ENCODE measurements at places on chromosomes 16 and 17.

- no peak for DNase-seq
These were observed 19.6 kb downstream of the USP31 start for GRCh38 chr16:23129686-23130085.

DNA sequence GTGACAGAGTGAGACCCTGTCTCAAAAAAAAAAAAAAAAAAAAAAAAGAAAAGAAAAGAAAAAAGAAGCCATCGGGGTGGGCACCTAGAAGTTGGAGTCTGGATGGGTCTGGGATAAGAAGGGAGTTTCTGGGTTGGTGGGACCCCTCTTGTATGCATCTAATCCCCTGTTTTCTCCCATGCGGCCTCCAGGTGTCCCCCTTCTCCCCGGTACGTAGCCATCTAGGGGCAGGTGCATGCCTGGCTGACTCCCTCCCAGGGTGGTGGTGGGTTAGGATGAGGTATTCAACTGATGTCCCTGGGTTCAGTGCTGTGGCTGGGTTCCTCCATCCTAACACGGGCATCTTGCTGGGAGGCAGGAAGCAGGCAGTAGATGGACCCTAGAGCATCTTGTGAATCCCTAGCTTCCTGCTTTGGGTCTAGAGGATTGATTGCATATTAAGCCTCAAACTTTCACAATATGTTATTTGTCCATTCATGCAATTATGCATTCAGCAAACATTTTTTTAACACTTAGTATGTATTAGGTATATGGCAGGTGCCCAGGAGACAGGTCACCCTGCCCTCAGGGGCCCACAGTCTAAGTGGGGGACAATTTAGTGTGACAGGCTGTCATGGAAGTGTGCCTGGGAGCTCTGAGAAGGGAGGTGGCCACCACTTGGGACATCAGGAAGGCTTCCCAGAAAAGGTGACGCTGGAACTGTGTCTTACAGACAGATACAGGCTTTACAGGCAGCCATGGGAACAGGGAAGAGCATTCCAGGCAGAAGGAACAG is 13.1 kb downstream of the FMNL1 start:
- DNase-seq, result no peak

DNA sequence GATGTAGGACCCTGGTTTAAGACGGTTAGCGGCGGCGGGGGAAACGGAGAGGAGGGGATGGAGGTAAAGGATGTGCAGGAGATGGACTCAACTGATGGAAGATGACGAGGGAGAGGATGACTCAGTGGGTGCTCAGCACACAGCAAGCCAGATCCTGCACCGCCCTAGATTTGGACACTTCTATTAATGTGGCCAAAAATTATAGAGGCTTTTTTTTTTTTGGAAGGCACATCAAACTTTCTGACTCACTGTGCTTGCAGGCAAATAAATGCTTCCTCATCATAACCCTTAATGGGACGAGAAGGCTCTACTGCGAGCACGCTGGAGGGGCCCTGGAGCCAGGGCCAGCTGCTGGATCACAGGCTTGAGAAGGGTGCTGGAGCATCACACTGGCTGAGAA is 36.0 kb downstream of the RTN4RL1 start:
- peak; percentile 52 for DNase-seq

- no peak for DNase-seq
These were observed 143.3 kb downstream of the PITPNC1 start for GRCh38 chr17:67520252-67520906.

Data from right cardiac atrium (tissue), 5 donors.